ENCODE measurements at places on chromosomes 5 and 9. TPM values are rescaled to one million over a fixed set of nuclear protein-coding genes. Genes with fewer than 3 reads are reported as not detected.

GRCh38 chr5:78543292-78543691 lies 105.3 kb downstream of the LHFPL2 start:
- H3K36me3 ChIP-seq, result no peaks in the 10 kb centered on the region
- H3K4me1 ChIP-seq, result peaks cover 45% of the 10 kb centered on the region
- H3K27me3 ChIP-seq, result no peaks in the 10 kb centered on the region
- no peak overlapping the region for H3K27ac ChIP-seq

PCDHGB6 gene
- 18.4 TPM for total RNA-seq

NIPSNAP3A gene
- 28.2 TPM for total RNA-seq

HTR1A gene
- total RNA-seq, result not detected

GRCh38 chr9:34985311-34985899 lies 4.1 kb upstream of the DNAJB5 start:
- no peaks in the 10 kb centered on the region for H3K36me3 ChIP-seq
- DNase-seq, result peak; percentile 19
- peaks cover 9% of the 10 kb centered on the region for H3K4me1 ChIP-seq
- H3K4me3 ChIP-seq, result no peak overlapping the region
- H3K27me3 ChIP-seq, result peaks cover 7% of the 10 kb centered on the region

- no peaks in the 10 kb centered on the region for H3K27me3 ChIP-seq
- H3K27ac ChIP-seq, result no peak overlapping the region
- H3K36me3 ChIP-seq, result no peaks in the 10 kb centered on the region
- H3K4me3 ChIP-seq, result no peak overlapping the region
Measured at GRCh38 chr9:138043411-138044345, 166.1 kb downstream of the CACNA1B start.

FRMD3 gene
- total RNA-seq, result 0.29 TPM

GRCh38 chr5:41414598-41414997 lies 95.8 kb downstream of the PLCXD3 start:
- H3K36me3 ChIP-seq, result no peaks in the 10 kb centered on the region
- H3K27me3 ChIP-seq, result no peaks in the 10 kb centered on the region
- peak overlapping the region; percentile 40 for H3K27ac ChIP-seq
- peak; percentile 97 for DNase-seq

DNA sequence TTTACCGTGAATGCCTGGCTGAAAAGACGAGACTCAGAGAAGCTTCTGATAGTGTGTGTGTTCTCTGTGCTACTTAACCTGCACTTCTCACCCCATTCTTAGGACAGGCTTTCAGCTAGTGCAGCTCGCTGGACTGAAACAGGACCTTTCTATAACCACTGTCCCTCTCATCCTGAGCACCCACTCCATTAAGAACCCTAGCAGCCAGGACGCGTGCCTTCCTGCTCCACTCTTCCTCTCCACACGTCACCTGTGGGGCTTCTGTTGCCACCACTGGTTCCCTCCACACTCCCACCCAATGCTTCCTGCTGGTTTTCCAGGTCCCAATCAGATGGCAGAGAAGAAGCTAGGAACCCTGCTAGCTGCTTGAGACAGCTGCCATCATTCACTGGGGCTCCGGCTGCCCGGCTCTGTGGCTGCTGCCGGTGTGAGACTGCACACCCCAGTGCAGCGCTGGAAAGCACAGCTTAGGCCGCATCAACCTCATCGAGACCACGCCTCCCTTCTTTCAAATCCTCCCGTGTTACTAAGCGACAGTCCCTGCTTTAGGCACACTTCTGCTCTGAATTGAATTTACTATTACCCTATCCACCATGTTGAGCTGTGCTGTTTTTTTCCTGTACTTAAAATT lies 44.0 kb downstream of the RNF130 start:
- H3K36me3 ChIP-seq, result no peaks in the 10 kb centered on the region
- no peak for DNase-seq
- H3K4me1 ChIP-seq, result peaks cover 9% of the 10 kb centered on the region

SPATA31C1 gene
- total RNA-seq, result not detected

DNA sequence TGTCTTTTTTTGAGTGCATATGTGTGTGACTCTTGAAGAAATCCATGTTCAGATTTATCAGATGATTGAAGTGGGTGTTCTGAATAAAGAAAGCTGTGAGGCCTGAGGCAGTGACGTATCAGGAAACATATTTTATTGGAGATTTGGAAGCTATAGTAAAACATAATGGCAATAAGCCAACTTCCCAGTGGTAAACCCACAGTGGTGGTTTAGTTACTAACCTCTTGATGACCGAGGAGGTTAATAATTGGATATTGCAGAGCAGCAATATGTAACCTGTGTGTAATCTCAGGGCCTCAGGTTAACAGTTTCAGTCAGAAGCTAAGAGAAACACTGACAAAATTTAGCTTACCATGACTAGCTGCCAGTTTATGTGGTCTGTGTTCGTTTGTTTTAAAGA lies 6.9 kb downstream of the RGMB start:
- H3K36me3 ChIP-seq, result peaks cover 55% of the 10 kb centered on the region
- peak; percentile 45 for DNase-seq
- H3K27me3 ChIP-seq, result no peaks in the 10 kb centered on the region
- no peak overlapping the region for H3K4me3 ChIP-seq
- H3K4me1 ChIP-seq, result peaks cover 9% of the 10 kb centered on the region

DNA sequence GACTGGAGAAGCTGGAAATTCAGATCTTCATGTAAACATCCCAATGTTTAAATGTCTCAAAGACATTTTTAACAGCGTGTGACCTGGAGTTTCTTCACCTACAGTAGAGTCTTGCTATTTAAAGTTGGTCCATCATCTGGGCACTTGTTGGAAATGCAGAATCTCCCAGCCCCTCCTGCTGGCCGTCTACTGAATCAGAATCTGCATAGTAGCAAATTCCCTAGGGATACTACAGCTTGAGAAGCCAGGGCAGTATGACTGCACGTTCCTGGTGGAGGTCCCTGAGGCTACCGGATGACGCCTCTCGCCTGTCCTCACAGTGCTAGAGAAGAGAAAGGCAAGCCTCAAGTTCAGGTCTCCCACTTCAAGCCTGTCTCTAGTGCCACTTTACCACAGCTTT lies 15.7 kb downstream of the SAP30L start:
- peaks cover 4% of the 10 kb centered on the region for H3K36me3 ChIP-seq
- H3K27ac ChIP-seq, result no peak overlapping the region
- H3K4me3 ChIP-seq, result no peak overlapping the region
- H3K4me1 ChIP-seq, result no peaks in the 10 kb centered on the region
- no peak for DNase-seq

- no peak overlapping the region for H3K27ac ChIP-seq
- DNase-seq, result no peak
Measured at GRCh38 chr5:163773226-163773625, 267.8 kb downstream of the MAT2B start.

GRCh38 chr9:83220730-83221129 lies 157.8 kb upstream of the RASEF start:
- no peak overlapping the region for H3K27ac ChIP-seq
- DNase-seq, result peak; percentile 89
- peaks cover 18% of the 10 kb centered on the region for H3K4me1 ChIP-seq
- no peak overlapping the region for H3K4me3 ChIP-seq
- H3K36me3 ChIP-seq, result no peaks in the 10 kb centered on the region
- no peaks in the 10 kb centered on the region for H3K27me3 ChIP-seq

- DNase-seq, result peak; percentile 83
- H3K27ac ChIP-seq, result peak overlapping the region; percentile 63
- H3K4me3 ChIP-seq, result no peak overlapping the region
- no peaks in the 10 kb centered on the region for H3K36me3 ChIP-seq
- peaks cover 37% of the 10 kb centered on the region for H3K4me1 ChIP-seq
- H3K27me3 ChIP-seq, result no peaks in the 10 kb centered on the region
Measured at GRCh38 chr5:154358516-154359220, 87.1 kb upstream of the SAP30L start.

DBH gene
- total RNA-seq, result not detected

LECT2 gene
- not detected for total RNA-seq

- no peak overlapping the region for H3K27ac ChIP-seq
- no peak for DNase-seq
- peaks cover 30% of the 10 kb centered on the region for H3K4me1 ChIP-seq
Measured at GRCh38 chr5:67031692-67032091, 164.9 kb downstream of the CD180 start.
